ENCODE measurements at places on chromosomes 7 and 10.

- no peaks in the 10 kb centered on the region for H3K27me3 ChIP-seq
- H3K4me3 ChIP-seq: no peak overlapping the region
These were observed 400.5 kb upstream of the GRM3 start for GRCh38 chr7:86243171-86243570.

DNA sequence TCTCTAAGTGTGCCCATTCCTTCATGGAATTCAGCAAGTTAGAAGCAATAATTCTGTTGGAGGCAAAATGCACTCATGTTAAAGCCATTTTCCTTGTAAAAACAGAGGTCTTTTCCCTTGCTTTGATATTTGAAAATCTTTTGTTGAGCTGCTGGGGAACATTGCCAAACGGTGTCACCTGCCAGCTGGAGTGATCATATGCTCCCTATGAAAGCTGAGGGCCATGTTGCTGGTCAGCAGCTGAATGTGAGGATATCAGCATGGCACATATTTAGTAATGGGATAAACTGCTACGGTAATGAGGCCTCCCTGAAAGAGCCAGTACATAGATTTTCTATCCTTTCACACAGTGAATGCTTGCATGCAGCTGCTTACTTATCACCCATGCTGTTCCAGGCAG is 224.3 kb downstream of the THSD7A start:
- H3K4me1 ChIP-seq: no peaks in the 10 kb centered on the region
- H3K36me3 ChIP-seq: no peaks in the 10 kb centered on the region
- H3K27me3 ChIP-seq: no peaks in the 10 kb centered on the region
- DNase-seq: no peak
- H3K27ac ChIP-seq: no peak overlapping the region

GRCh38 chr7:474605-475424 is 44.8 kb downstream of the PDGFA start:
- H3K4me3 ChIP-seq: no peak overlapping the region
- H3K27ac ChIP-seq: no peak overlapping the region
- H3K36me3 ChIP-seq: no peaks in the 10 kb centered on the region

DNA sequence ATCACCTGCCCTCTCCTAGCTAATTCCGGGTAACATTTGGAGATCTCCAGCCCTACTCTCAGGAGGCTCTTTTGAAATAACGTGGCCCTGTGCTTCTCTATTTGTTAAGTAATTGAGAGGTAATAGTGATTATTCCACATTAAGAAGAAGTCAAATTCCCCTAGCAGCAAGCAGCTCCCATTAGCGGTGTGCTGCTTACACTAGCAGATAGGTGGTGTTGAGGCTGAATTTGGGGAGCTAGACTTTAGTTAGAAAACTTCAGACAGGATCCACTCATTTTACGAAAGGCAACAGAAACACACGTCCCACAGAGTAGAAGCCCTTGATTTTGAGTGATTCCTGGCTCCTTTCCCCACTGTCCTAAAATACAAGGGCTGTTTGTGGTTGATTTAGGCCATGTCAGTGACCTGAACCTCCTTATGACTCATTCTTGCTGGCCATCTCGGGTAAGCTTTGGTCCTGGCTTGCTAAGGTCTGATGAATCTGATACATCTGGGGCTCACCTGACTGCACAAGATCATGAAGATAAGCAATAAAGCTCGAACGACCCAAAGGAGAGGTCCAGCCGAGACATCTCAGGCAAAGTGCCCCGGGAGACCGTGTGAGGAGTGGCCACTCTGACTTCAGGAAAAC is 77.2 kb downstream of the FAM204A start:
- no peaks in the 10 kb centered on the region for H3K27me3 ChIP-seq
- H3K4me3 ChIP-seq: no peak overlapping the region
- H3K4me1 ChIP-seq: no peaks in the 10 kb centered on the region
- H3K36me3 ChIP-seq: no peaks in the 10 kb centered on the region

DNA sequence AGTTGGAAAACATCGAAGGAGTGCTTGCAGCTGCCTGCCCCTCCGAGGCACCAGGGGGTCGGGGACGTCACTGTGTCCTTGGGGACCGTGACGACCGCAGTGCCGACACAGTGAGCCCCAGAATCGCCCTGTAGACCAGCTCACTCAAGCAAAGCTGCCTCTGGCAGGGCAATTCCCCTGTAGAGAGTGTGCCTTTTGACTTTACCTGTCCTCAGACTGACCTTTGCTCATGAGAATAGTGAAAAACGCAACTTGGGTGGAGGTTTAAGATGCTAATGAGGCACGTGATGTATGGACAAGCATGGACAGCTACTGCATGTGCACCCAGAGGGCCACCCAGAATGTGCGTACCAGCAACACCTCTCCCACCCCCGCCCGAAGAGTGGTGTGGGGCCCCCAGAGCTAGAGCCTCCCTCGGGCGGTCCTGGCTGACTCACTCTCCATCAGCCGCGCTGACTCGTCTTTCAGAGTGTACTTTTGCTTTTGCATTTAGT is 271.9 kb downstream of the ADARB2 start:
- no peaks in the 10 kb centered on the region for H3K4me1 ChIP-seq
- DNase-seq: no peak
- no peaks in the 10 kb centered on the region for H3K36me3 ChIP-seq
- no peaks in the 10 kb centered on the region for H3K27me3 ChIP-seq
- H3K4me3 ChIP-seq: no peak overlapping the region
- no peak overlapping the region for H3K27ac ChIP-seq

DNA sequence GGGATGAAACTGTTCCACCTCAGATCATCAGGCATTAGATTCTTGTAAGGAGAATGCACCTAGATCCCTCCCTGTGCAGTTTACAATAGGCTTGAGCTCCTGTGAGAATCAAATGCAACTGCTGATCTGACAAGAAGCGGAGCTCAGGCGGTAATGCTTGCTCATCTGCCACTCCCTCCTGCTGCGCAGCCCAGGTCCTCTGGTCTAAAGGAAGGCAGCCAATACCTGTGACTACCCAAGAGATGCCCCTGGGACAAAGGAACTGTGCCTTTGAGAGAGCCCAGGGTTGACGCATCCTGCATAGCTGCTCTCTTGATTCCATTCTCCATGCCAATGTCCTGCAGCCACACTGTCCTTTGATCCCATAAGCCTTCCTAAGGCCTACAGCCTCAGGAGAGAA is 73.1 kb downstream of the ADCYAP1R1 start:
- no peaks in the 10 kb centered on the region for H3K4me1 ChIP-seq
- H3K27me3 ChIP-seq: no peaks in the 10 kb centered on the region
- no peak for DNase-seq

DNA sequence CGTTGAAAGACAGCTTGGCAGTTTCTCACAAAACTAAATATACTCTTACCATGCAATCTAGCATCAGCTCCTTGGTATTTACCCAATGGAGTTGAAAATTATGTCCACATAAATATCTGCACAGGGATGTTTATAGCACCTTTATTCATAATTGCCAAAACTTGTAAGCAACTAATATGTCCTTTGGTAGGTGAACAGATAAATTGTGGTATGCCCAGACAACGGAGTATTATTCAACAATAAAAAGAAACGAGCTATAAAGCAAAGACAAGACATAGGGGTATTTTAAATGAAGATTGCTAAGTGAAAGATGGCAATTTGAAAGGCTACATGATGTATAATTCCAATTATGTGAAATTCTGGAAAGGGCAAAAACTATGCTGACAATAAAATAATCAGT is 162.5 kb upstream of the PTN start:
- no peak overlapping the region for H3K4me3 ChIP-seq
- no peak overlapping the region for H3K27ac ChIP-seq
- peaks cover 9% of the 10 kb centered on the region for H3K4me1 ChIP-seq

DNA sequence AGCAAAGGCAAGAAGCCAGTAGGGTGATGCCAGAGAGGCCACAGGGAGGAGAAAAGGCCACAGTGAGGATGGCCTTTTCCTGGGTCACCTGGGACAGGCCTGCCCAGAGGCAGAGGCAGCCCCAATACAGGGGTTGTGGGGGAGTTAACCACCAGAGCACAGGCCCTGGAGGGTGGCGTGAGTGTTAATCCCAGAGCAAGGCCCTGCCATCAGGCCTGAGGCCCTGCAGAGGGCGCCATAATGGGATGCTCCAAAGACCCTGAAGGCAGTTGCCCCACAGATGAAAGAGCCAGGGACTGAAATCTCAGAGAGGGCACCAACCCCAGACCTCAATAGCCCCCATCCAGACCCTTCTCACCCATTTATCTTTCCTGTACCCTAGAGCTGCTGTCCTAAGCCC is 23.9 kb downstream of the SLC13A4 start:
- H3K4me1 ChIP-seq: peaks cover 34% of the 10 kb centered on the region
- H3K27ac ChIP-seq: no peak overlapping the region
- no peak for DNase-seq
- no peaks in the 10 kb centered on the region for H3K27me3 ChIP-seq
- H3K36me3 ChIP-seq: peaks cover 2% of the 10 kb centered on the region

DNA sequence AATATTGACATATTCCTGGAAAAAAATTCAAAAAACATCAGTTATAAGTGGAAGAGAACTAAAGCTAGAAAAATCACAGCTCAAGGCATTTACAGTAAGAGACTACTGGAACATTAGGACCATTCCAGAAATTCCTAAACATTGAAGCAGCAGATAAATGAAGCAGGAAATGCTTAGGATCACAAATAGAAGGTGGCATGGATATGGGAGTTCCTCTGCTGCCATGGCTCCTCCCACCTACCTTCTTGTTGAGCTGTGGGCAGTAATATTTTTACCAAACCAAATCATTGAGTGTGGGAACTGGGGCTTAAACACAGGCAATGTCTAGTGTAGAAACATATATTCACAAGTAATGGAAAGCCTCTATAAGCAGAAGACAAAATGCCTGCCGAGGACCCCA is 292.8 kb downstream of the ANKRD7 start:
- H3K4me3 ChIP-seq: no peak overlapping the region
- no peaks in the 10 kb centered on the region for H3K36me3 ChIP-seq
- H3K27ac ChIP-seq: no peak overlapping the region
- DNase-seq: no peak
- H3K27me3 ChIP-seq: no peaks in the 10 kb centered on the region
- no peaks in the 10 kb centered on the region for H3K4me1 ChIP-seq

- H3K27me3 ChIP-seq: no peaks in the 10 kb centered on the region
- no peak overlapping the region for H3K27ac ChIP-seq
- no peaks in the 10 kb centered on the region for H3K4me1 ChIP-seq
- H3K36me3 ChIP-seq: no peaks in the 10 kb centered on the region
- DNase-seq: no peak
These were observed 625.2 kb upstream of the CELF2 start for GRCh38 chr10:10392511-10392910.

DNA sequence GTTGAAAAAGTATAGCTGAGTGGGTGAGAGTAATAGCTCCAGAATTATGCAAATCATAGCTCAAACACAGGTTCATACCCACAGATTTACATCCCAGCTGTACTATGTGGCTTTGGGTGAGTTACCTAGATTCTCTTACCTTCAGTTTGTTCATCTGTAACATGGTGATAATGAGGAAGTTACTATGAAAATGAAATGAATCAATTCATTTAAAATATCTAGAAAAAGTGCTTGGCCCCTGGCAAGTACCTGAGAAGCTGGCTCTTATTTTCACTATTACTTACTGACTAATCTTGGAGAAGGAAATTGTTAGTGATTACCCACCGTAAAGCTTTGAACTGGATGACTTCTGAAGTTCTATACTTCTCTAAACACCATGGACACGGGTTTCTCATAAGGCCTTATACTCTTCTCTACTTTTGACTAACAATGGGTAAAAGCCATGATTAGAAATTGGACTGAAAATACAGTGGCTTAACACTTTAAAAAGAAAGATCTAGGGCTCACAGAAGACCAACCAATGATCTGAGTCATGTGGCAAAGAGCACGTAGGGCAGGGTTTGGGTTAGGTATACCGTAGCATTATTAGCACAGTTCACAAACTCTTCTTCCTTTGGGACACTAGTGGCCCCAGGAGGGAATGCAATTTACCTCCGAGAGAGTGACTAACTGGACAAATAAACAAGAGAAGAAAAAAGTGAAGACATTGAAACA is 149.2 kb downstream of the PLPP4 start:
- no peaks in the 10 kb centered on the region for H3K27me3 ChIP-seq
- H3K4me1 ChIP-seq: peaks cover 14% of the 10 kb centered on the region
- H3K36me3 ChIP-seq: no peaks in the 10 kb centered on the region
- H3K4me3 ChIP-seq: no peak overlapping the region

GRCh38 chr10:71629131-71629530 is 90.4 kb downstream of the C10orf105 start:
- H3K36me3 ChIP-seq: no peaks in the 10 kb centered on the region
- H3K27me3 ChIP-seq: peaks cover 21% of the 10 kb centered on the region

GRCh38 chr7:16649196-16649595 is 3.2 kb downstream of the BZW2 start:
- peak overlapping the region; percentile 30 for H3K27ac ChIP-seq
- H3K4me1 ChIP-seq: peaks cover 60% of the 10 kb centered on the region
- H3K27me3 ChIP-seq: no peaks in the 10 kb centered on the region
- H3K4me3 ChIP-seq: no peak overlapping the region

DNA sequence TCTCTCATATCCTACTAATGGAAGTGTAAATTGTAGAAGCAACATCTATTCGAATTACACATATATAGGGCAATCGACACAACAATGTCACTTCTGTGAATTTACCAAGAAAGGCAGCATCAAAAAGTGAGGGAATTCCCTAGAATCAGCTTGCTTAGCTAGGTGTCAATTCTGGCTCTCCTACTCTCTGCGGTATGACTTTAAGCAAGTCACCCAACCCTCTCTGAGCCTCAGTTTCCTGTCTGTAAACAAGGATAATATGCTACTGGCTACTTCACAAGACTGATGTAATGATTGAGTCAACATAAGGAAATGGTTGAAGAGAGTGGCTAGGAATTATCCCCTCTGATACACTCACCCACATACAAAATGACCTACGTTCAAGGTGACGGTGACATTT is 19.4 kb downstream of the CCDC6 start:
- H3K4me1 ChIP-seq: no peaks in the 10 kb centered on the region
- H3K27ac ChIP-seq: no peak overlapping the region
- no peak for DNase-seq
- no peak overlapping the region for H3K4me3 ChIP-seq
- H3K36me3 ChIP-seq: peaks cover 13% of the 10 kb centered on the region

GRCh38 chr7:562374-562675 is 42.7 kb upstream of the PDGFA start:
- H3K4me3 ChIP-seq: no peak overlapping the region
- no peak for DNase-seq
- no peaks in the 10 kb centered on the region for H3K4me1 ChIP-seq
- H3K27ac ChIP-seq: no peak overlapping the region
- H3K36me3 ChIP-seq: no peaks in the 10 kb centered on the region

GRCh38 chr10:129272176-129272575 is 194.9 kb upstream of the MGMT start:
- DNase-seq: no peak
- no peak overlapping the region for H3K27ac ChIP-seq
- no peak overlapping the region for H3K4me3 ChIP-seq
- H3K4me1 ChIP-seq: no peaks in the 10 kb centered on the region

- peaks cover 9% of the 10 kb centered on the region for H3K36me3 ChIP-seq
- DNase-seq: no peak
- no peak overlapping the region for H3K27ac ChIP-seq
- peaks cover 24% of the 10 kb centered on the region for H3K4me1 ChIP-seq
- H3K4me3 ChIP-seq: no peak overlapping the region
- H3K27me3 ChIP-seq: no peaks in the 10 kb centered on the region
These were observed 89.3 kb downstream of the MLLT10 start for GRCh38 chr10:21623291-21623690.

GRCh38 chr10:30056767-30057355 is 2.5 kb downstream of the JCAD start:
- no peaks in the 10 kb centered on the region for H3K4me1 ChIP-seq
- no peaks in the 10 kb centered on the region for H3K36me3 ChIP-seq
- DNase-seq: no peak
- H3K4me3 ChIP-seq: no peak overlapping the region
- peaks cover 30% of the 10 kb centered on the region for H3K27me3 ChIP-seq
- no peak overlapping the region for H3K27ac ChIP-seq

Data from keratinocyte (primary cell).